ENCODE measurements at places on chromosomes 5 and 9.

DNA sequence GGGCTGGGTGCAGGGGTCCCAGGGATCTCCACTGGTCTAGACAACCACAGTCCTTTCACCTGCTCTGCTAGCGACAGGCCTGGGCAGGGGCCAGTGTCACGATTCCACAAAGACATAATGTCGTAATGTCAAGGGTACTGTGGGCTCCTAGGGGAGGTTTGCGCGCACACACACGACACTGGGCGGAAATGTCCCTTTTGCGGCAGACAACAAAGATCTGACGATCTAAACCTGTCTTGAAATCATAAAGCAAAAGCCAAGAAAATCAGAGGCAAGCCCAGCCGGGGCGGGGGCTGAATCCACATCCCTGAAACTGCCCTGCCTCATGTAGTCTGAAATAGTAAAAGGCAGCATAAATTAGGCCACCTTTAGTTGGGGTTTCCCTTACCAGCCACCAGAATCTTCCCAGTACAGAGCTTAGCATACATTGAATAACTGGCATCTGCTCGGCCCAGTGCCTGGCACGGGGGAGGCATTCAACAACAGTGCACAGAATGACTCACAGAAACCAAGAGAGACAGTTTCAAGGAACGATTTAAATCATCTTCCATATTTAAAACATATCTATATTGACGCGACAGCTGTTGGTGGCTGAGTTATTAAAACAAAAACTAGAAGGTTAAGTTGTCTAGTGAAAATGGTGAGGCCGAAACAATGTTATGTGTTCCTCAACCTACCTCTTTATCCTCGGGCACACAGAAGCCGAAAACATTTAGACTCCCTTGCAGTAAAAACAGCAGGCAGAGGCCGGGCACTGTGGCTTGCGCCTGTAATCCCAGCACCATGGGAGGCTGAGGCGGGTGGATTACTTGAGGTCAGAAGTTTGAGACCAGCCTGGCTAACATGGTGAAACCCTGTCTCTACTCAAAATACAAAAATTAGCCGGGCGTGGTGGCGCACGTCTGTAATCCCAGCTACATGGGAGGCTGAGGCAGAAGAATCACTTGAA is 151.0 kb downstream of the MYO10 start:
- peak; percentile 73 for DNase-seq

- DNase-seq: no peak
Measured at GRCh38 chr5:57231607-57232006, 57.7 kb downstream of the GPBP1 start.

DNA sequence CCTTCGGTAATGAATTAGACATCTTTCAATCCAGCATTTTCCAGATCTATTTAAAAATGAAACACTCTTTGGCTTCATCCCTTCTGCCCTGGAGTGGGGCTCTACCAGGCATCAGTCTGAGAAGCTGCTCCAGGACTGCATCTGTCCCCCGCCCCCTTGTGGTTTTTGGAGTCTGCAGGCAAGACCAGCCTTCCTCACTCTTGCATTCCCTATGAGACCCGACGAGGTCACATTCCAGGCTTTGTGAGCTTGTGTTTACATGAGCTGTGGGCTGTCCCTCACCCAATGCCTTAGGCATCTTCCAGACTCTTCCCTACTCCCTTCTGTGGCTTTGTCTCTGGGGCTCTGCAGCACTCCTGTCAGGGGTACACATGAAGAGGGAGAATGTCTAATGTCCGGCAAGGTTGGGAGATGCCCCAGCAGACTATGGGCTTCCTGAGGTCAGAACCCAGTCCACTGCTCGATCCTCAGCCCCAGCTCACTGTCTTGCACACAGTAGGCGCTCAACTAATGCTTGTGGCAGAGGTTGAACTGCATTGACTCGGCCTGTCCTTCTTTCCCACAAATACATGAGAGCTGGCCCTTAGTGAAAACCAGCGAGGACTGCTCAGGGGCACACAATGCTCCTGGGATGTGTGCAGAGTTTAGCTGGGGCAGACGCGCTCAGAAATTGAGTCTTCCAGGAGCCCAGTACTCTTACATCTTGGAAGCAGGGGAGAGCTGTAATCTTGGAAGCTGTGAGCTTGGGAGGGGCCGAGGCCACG is 11.7 kb upstream of the GADD45G start:
- DNase-seq: no peak

- no peak for DNase-seq
Measured at GRCh38 chr5:163766936-163767670, 261.7 kb downstream of the MAT2B start.

DNA sequence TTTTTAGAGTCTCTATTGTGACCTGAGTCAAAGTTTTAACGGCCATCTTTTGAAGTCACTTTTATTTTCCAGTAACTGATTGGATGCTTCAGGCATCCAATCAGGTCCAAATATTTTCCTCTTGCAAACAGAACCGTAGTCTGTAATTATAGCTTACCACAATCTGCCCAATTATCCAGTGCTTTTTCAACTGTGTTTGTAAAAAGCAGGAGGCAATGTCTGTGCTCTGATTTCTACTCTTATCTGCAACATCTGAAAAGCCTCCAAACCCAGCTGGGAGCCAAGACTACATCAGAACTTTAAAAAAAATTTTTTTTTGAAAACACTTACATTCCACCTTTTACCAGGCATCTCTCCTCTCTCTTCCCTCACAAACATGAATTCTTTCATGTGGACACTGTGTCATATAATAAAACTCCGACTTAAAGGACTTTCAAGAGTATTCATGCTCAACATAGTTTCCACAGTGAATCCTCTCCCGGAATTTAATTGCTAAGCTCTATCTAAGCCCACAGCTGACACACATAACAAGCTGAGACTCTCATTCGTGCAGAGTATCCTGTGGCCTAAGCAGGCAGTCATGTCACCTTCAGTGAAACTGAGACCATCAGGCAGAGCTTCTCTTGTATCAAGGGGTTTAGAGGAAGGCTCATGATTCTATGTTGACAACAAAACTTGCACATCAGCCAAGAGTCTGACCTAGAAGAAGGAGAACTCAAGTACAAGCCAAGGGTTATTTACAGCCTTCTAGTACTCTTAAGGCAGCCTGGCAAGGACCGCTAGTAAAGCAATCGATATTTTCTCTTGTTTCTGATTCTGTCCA is 272.7 kb downstream of the TLE1 start:
- DNase-seq: no peak

All from stimulated activated CD4-positive, alpha-beta T cell treated with anti-CD3 and anti-CD28 coated beads, Interleukin-15, amount 100 ng/mL, for 24 hours (primary cell).